ENCODE measurements at places on chromosomes 11 and 22.

- DNase-seq: no peak
Measured at GRCh38 chr11:75272821-75273301, 32.3 kb downstream of the TPBGL start.

DNA sequence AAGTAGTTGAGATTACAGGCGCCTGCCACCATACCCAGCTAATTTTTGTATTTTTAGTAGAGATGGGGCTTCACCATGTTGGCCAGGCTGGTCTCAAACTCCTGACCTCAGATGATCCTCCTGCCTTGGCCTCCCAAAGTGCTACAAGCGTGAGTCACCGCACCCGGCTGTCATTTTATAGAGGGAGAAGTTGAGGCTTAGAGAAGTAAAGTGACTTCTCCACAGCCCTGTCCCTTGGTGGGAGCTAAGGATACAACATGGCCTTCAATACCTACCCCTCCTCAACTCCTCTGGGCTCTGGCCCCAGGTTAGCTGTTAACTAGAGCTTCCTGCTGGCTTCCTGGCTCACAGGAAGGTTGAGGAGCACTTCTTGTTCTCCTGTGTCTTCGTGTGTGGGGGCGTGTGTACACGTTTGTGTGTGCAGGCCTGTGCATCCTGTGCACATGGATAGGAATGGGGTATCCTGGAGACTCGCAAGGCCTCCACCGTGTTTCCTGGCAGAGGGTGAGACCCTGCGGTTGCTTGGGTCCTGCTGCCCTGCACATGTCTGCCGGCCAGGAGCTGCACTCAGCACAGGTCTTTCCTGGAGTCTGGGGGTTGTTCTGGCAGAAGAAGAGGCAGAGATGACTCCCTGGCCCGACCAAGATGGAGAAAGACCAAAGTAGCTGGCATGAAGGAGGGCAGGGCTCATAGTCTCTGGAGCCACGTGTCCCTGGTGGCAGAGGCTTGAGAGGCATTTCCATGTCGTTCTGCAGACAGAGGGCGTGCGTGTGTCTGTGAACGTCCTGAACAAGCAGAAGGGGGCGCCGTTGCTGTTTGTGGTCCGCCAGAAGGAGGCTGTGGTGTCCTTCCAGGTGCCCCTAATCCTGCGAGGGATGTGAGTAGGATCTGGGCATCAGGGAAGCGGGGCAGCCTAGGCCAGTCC, 2.4 kb downstream of the SIDT2 start:
- DNase-seq: peak; percentile 81

DNA sequence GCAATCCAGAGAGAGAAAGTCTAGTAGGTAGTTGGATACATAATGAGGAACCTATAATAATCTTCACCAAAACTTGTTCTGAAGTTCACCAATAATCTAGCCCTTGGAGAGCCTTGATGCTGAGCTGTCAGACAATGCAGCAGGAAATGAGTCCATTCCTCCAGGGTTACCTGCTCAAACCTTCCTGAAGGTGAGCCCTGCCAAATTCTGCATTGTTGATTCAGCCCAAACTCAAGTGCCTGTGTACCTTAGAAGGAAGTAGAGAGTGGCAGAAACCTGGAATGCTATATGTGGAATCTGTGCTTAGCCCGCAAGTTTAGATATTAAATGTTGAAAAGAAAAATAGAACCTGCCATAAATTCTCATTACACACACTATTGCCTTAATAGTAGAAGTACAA, 77.4 kb upstream of the SPON1 start:
- no peak for DNase-seq

- DNase-seq: peak; percentile 27
Measured at GRCh38 chr11:116217006-116217405, 555.8 kb downstream of the BUD13 start.

GRCh38 chr22:49099496-49100124, 728.1 kb downstream of the BRD1 start:
- peak; percentile 45 for DNase-seq

DNA sequence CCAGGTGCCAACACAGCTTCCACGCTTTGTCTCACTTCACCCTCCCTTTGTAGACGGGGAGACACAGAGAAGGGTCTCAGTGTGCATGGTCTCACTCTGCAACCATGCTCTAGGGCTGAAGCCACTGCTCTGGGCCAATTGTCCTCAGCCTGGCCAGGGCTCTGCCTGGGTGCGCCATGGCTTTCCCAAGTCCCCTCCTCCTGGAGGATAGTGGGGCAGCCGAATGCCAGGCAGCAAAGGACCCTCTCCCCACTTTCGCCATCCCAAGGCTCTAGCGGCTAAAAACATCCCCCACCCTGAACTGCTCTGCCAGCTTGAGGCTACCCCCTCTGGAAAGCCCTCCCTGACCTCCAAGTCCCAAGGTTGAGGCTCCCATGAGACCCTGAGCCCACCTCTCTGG, 20.4 kb upstream of the MYEOV start:
- DNase-seq: no peak

- DNase-seq: no peak
Measured at GRCh38 chr11:69300120-69301060, 6.4 kb downstream of the MYEOV start.

- no peak for DNase-seq
Measured at GRCh38 chr11:60872961-60873524, 5.7 kb downstream of the ZP1 start.

DNA sequence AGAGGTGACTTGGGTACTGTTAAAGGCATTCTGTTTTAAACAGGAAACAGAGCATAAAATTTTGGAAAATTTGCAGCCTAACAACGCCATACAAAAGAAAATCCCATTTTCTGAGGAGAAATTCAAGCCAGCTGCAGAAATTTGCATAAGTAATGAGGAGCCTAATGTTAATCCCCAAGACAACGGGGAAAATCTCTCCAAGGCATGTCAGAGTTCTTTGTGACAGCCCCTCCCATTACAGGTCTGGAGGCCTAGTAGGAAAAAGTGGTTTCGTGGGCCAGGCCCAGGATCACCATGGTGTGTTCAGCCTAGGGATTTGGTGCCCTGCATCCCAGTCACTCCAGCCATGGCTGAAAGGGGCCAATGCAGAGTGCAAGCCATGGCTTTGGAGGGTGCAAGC, 1333.1 kb upstream of the TENM4 start:
- no peak for DNase-seq

GRCh38 chr11:88181776-88182175, 6.5 kb upstream of the RAB38 start:
- no peak for DNase-seq

- no peak for DNase-seq
Measured at GRCh38 chr11:86374586-86374985, at the start of gene CCDC81. Gene CCDC81 (plus strand): TSS chr11:86374887. CDS start chr11:86375164, 277 bp downstream.

DNA sequence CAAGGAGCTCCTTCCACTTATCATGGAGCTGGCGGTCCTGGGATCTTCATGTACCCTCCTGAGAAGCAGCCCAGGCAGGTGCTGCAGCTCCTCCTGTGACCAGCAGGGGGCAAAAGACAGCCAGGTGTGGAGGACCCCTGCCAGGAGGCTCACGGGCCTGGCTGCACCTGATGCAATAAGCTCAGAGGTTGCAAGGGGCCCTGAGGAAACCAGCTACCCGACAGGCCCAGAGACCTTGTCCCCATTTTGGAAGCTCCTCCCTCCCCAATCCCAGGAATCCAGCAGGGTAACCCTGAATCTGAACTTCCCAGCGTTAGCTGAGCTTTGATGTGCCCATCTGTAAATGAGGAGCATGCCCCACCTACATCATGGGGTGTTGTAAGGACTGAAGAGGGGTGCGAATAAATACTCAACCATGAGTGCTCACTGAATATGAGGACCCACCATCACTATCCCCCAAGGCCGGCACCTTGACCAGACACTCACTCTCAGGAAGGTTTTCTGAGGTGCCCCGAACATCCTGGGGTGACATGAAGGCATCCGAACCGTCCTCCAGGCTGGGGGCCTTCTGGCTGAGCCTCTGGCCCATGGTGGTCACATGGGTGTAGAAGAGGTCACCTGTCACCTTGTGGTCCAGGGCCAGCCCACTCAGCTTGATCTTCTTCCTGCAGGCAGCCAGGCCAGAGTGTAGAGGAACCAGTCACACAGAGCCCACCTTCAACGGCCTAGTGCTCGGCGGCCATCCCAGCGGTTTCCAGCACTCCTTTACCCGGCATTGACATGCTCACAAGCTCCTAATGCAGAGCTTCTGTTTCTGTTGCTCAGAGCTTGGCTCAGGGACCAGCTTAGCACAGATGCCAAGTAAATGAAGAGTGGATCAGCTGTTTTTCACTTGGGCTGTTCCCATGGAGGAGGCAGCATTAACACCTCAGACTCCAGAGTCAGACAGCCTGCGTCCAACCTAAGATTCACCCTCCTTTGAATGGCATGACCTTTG, 21.7 kb downstream of the SLC43A1 start:
- peak; percentile 73 for DNase-seq

DNA sequence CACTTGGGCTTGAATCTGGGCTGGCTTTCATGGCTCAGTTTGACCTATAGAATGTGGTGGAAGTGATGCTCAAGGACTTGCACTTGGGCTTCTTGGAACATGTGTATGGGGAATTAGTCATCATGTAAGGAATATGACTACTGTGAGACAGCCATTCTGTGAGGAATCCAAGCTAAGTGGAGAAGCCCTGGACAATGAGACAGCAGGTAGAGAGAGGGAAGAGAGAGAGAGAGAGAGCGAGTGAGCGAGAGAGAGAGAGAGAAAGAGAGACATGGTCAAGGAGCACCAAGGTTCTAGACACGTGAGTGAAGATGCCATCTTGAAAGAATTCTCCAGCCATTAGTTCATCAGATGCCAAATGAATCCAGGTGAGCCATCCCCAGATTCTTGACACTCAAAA, 261.6 kb upstream of the SORL1-AS1 start:
- no peak for DNase-seq

- no peak for DNase-seq
Measured at GRCh38 chr11:1652026-1652425, 22.5 kb downstream of the KRTAP5-5 start.

GRCh38 chr22:30822216-30823014, 127.7 kb downstream of the OSBP2 start:
- no peak for DNase-seq

DNA sequence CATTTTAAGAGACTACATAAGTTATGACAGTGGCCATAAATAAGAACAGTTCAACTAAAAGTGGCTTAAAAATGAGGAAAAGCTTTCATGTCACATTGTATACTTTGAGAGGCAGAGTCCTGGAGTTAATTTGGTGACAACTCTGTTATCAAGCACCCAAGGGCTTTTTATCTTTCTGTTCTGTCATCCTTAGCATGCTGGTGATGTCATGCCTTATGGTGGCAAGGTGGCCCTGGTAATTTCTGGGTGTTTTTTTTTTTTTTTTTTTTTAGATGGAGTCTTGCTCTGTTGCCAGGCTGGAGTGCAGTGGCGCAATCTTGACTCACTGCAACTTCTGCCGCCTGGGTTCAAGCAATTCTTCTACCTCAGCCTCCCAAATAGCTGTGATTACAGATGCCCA, 158.8 kb downstream of the AASDHPPT start:
- DNase-seq: no peak

- no peak for DNase-seq
Measured at GRCh38 chr22:29719899-29720645, at the start of gene CABP7. Gene CABP7 (plus strand): TSS chr22:29720003. CDS start chr22:29720425, 422 bp downstream.

GRCh38 chr22:37715760-37716159, 18.9 kb downstream of the TRIOBP start:
- no peak for DNase-seq

- DNase-seq: no peak
Measured at GRCh38 chr11:27635567-27636037, 64.7 kb downstream of the BDNF start.

DNA sequence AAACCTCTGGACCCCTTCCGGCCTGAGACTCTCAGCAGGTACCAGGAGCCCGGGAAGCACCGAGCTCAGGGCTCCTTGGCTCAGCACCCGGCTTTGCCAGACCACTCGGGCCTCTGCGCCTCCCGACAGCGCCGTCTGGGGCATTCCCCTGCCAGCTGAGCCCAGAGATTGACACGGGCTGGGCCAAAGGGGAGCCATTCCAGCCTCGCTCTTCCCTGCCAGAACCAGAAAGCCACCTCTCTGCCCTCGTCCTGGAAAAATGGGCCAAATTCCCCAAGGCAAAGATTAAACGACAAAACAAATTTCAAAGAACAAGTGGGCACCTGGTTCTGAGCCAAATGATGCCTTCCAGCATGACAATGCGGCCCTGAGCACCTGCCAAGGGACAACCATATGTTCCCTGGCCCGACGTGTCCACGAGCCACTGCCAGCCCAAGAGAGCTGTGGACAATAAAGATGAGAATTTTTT, 59.3 kb downstream of the CELSR1 start:
- DNase-seq: no peak

GRCh38 chr22:38739300-38740055, 16.3 kb downstream of the SUN2 start:
- no peak for DNase-seq

- DNase-seq: no peak
Measured at GRCh38 chr11:67167091-67167490, 48.0 kb downstream of the KDM2A start.

DNA sequence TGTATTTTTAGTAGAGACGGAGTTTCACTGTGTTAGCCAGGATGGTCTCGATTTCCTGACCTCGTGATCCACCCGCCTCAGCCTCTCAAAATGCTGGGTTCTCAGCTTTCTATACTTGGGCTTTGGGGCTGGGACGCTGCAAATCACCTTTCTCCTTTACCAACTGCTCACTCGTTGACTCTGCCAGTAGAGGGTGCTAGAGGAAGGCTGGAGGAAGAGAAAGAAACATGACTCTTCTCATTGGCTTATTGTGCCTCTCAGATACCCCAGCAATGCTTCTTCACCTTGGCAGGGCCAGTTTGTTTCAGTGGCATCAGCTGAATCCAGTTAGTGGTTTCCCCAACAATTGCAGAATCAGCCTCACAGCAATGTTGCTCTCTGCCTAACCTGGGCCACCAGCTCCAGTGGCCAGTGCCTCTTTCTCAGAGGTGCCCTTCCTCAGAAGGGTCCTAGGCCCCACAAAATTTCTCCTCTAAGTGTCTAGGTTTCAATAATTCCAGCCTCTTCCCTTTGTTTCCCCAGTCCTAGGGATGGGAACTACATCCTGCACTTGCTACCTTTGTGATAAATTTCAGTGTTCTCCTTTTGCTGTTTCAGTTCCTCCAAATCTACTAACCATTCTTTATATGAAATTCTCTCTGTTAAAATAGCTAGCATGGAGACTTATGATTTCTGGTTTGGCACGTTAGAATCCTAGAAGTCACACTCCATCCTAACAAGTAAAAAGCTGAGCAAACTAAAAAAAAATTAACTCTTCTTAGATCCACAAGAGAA, 71.5 kb upstream of the VSTM5 start:
- peak; percentile 60 for DNase-seq

- no peak for DNase-seq
Measured at GRCh38 chr11:111911563-111912401, at the start of gene CRYAB. Gene CRYAB (minus strand): TSS chr11:111911770. CDS start chr11:111911724, 46 bp downstream.

- DNase-seq: no peak
Measured at GRCh38 chr11:61639816-61640443, 40.3 kb upstream of the DAGLA start.

- DNase-seq: peak; percentile 23
Measured at GRCh38 chr11:58286249-58286648, 18.2 kb upstream of the OR10W1 start.

Data from HCT116 (cell line).